ENCODE measurements at places on chromosomes 16 and 17. TPM values are rescaled to one million over a fixed set of nuclear protein-coding genes. Genes with fewer than 3 reads are reported as not detected.

- no peak overlapping the region for H3K4me3 ChIP-seq
- peak; percentile 39 for DNase-seq
- no peaks in the 10 kb centered on the region for H3K4me1 ChIP-seq
- no peaks in the 10 kb centered on the region for H3K36me3 ChIP-seq
Measured at GRCh38 chr16:52953215-52953614, 99.5 kb downstream of the CHD9NB start.

- no peaks in the 10 kb centered on the region for H3K36me3 ChIP-seq
- no peak overlapping the region for H3K27ac ChIP-seq
Measured at GRCh38 chr17:64732336-64733006, 70.4 kb upstream of the SMURF2 start.

DNA sequence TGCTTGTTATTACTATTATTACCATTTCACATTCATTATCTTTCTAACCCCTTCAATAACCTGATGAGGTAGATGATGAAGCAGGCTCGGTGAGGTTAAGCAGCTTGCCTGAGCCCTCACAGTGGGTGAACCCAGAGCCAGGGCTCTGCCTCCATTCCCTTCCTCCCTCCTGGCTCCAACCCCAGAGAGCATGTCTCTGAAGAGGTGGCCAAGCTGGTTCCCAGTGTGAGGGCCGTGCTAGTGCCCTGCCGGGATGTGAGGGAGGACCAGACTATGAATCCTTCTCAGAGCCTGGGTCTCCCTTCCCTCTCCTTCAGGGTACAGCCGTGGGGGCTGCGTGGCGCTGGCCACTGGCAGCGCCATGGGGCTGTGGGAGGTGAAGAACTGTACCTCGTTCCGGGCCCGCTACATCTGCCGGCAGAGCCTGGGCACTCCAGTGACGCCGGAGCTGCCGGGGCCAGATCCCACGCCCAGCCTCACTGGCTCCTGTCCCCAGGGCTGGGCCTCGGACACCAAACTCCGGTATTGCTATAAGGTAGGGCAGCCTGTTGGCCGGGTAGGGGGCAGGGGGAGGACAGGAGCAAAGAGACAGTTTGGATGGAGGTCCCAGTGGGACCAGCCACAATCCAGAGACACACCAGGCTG lies 49.6 kb downstream of the MRC2 start:
- no peaks in the 10 kb centered on the region for H3K4me1 ChIP-seq
- no peak overlapping the region for H3K27ac ChIP-seq
- H3K27me3 ChIP-seq: no peaks in the 10 kb centered on the region
- no peaks in the 10 kb centered on the region for H3K36me3 ChIP-seq
- no peak overlapping the region for H3K4me3 ChIP-seq
- DNase-seq: no peak

DNA sequence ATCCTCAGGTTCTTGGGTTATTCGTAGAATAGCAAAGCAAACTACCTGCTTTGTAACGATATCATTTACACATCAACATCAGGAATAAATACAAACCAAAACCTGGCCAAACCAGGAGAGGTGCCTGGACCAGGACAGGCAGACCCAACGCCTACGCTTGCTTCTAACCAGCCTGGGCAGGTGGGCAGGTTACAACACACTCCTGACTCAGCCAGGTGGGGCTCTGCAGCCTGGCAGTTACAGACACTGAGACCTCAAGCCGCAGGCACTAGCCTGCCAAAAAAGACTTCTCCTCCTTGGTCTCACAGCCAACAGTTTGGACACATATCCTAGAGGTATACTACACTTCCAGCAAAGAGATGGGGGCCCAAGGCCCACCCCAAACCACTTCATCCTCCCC lies 14.0 kb downstream of the ANKRD11 start:
- H3K36me3 ChIP-seq: no peaks in the 10 kb centered on the region
- DNase-seq: no peak
- peaks cover 6% of the 10 kb centered on the region for H3K4me1 ChIP-seq
- no peaks in the 10 kb centered on the region for H3K27me3 ChIP-seq
- H3K27ac ChIP-seq: no peak overlapping the region

GRCh38 chr17:53736516-53737240 lies 86.0 kb upstream of the KIF2B start:
- no peak for DNase-seq
- H3K4me1 ChIP-seq: no peaks in the 10 kb centered on the region
- H3K27ac ChIP-seq: no peak overlapping the region
- no peaks in the 10 kb centered on the region for H3K36me3 ChIP-seq

GRCh38 chr16:16175296-16175695 lies 48.0 kb downstream of the ABCC6 start:
- no peak for DNase-seq
- no peak overlapping the region for H3K4me3 ChIP-seq
- no peak overlapping the region for H3K27ac ChIP-seq
- H3K4me1 ChIP-seq: no peaks in the 10 kb centered on the region

DNA sequence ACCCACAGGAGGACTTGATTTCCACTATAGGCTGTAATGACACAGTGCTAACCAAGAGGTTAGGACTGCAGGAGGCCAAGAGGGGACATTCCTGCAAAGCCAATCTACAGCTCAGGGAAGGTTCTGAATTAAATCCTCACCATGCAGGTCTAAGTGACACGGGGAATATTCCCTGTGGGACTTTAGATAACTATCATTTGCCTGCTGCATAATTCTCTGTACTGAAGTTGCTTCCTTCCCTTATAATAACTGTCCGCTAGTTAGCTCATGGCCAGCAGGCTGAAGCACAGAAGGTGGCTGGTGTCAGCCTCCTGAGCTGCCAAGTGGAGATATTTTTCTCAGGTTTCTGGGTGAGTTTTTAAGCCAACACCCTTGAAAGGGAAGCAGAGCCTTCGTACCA lies 74.6 kb upstream of the SOX9 start:
- H3K36me3 ChIP-seq: no peaks in the 10 kb centered on the region
- H3K4me3 ChIP-seq: no peak overlapping the region

- H3K4me3 ChIP-seq: no peak overlapping the region
- no peaks in the 10 kb centered on the region for H3K36me3 ChIP-seq
- no peaks in the 10 kb centered on the region for H3K27me3 ChIP-seq
- H3K27ac ChIP-seq: no peak overlapping the region
- DNase-seq: no peak
- no peaks in the 10 kb centered on the region for H3K4me1 ChIP-seq
Measured at GRCh38 chr17:42061646-42062487, 11.5 kb upstream of the C17orf113 start.

DNA sequence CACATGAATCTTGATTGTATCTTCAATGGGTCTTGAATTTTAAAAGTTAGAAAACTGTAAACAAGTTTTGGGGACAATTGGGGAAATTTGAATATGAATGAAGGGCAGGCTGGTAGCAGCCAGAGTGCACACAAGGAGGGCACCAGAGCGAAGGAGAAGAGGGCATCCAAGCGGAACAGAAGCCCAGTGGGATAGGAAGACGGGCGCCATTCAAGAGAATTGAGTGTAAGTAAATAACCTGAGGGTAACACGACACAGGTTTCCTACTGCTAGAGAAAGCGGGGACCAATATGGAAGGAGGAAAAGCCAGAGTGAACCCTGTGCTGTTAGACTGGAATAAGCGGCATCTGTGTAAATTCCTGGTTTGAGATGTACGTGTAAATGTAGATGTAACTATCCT lies 115.1 kb upstream of the CCL2 start:
- no peaks in the 10 kb centered on the region for H3K36me3 ChIP-seq
- no peak overlapping the region for H3K27ac ChIP-seq
- no peaks in the 10 kb centered on the region for H3K27me3 ChIP-seq
- no peaks in the 10 kb centered on the region for H3K4me1 ChIP-seq
- DNase-seq: no peak

- H3K36me3 ChIP-seq: no peaks in the 10 kb centered on the region
- no peak for DNase-seq
- no peak overlapping the region for H3K4me3 ChIP-seq
- no peak overlapping the region for H3K27ac ChIP-seq
- peaks cover 17% of the 10 kb centered on the region for H3K4me1 ChIP-seq
Measured at GRCh38 chr17:4562015-4562969, 1.9 kb upstream of the GGT6 start.

- H3K27me3 ChIP-seq: no peaks in the 10 kb centered on the region
- H3K27ac ChIP-seq: no peak overlapping the region
- DNase-seq: no peak
- H3K36me3 ChIP-seq: no peaks in the 10 kb centered on the region
- H3K4me3 ChIP-seq: no peak overlapping the region
Measured at GRCh38 chr17:63927464-63928171, 4.5 kb downstream of the CD79B start.

DNA sequence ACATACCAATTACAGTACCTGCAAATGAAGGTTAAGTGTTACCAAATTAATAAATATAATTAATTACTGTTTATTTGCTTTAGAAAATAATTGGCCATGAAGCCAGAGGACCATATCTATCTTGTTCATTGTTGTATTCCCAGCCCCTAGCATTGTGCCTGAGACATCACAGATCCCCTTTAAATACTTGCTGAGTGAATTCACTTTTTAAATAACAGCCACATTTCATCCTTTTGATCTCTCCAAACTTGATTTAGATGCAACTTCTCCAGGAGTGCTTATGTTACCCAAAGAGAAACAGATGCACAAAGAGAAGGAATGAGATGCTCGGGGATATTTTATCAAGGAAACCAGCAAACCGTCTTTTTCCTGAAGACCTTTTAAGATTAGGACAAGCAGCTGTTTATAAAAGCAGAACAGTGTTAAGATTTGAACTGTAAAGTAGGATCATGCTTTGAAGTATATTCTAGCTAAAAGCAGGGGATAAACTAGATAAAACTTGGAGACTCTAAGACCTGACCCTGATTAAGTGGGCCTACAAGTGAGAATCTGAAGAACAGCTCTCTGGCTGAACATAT lies 66.3 kb downstream of the CHD9 start:
- no peak overlapping the region for H3K4me3 ChIP-seq
- no peak for DNase-seq
- H3K4me1 ChIP-seq: no peaks in the 10 kb centered on the region
- H3K27ac ChIP-seq: no peak overlapping the region
- no peaks in the 10 kb centered on the region for H3K36me3 ChIP-seq

DNA sequence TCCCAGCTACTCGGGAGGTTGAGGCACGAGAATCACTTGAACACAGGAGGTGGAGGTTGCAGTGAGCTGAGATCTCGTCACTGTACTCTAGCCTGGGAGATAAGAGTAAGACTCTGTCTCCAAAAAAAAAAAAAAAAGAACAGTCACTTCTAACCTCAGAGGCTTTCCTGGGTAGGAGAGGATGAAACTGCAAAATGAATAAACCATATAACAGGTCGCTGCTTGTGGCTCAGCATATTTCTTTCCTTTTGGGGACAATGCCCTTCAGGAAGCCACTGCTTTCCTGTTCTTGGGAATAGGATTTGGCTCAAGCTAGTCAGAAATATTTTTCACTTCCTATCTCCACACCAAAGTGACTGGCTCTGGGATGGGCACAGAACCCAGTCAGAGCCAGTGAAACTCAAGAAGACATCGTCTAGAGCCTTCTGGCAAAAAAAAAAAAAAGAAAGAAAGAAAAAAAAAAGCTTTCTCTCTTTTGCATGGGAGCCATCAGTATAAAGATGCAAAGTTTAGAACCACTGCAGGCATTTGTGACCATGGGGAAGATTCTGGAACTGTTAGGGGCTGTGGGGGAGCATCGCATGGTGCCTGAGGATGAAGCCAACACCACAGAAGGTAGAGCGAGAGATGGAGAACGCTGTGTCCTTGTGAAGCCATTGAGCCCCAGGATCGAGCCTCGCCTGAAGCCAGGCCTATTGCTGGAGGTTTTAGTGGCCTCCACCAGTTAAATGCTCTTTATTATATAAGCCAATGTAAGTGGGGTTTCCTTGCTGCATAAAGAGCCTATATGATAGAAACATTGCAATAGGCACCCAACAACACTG lies 71.8 kb upstream of the MRTFB start:
- DNase-seq: no peak
- no peaks in the 10 kb centered on the region for H3K36me3 ChIP-seq
- H3K4me1 ChIP-seq: no peaks in the 10 kb centered on the region
- no peaks in the 10 kb centered on the region for H3K27me3 ChIP-seq

- no peak for DNase-seq
- H3K27me3 ChIP-seq: no peaks in the 10 kb centered on the region
Measured at GRCh38 chr16:82201351-82201750, 31.3 kb upstream of the MPHOSPH6 start.

- no peaks in the 10 kb centered on the region for H3K36me3 ChIP-seq
- H3K4me3 ChIP-seq: peak within 1 kb of the TSS; percentile 4
- H3K4me1 ChIP-seq: no peaks in the 10 kb centered on the region
- H3K27me3 ChIP-seq: no peaks in the 10 kb centered on the region
Measured at GRCh38 chr16:66925322-66925840, at the start of gene RRAD. TSS of gene RRAD (minus strand) at chr16:66925535. CDS start at chr16:66925179, 356 bp downstream.

GRCh38 chr16:80569440-80570105 lies 28.8 kb downstream of the DYNLRB2 start:
- H3K4me3 ChIP-seq: no peak overlapping the region
- H3K4me1 ChIP-seq: no peaks in the 10 kb centered on the region
- H3K36me3 ChIP-seq: no peaks in the 10 kb centered on the region

- no peak overlapping the region for H3K4me3 ChIP-seq
- H3K36me3 ChIP-seq: no peaks in the 10 kb centered on the region
- no peak overlapping the region for H3K27ac ChIP-seq
- no peaks in the 10 kb centered on the region for H3K4me1 ChIP-seq
- H3K27me3 ChIP-seq: no peaks in the 10 kb centered on the region
Measured at GRCh38 chr17:81241648-81242420, 2.7 kb downstream of the NDUFAF8 start.

DNA sequence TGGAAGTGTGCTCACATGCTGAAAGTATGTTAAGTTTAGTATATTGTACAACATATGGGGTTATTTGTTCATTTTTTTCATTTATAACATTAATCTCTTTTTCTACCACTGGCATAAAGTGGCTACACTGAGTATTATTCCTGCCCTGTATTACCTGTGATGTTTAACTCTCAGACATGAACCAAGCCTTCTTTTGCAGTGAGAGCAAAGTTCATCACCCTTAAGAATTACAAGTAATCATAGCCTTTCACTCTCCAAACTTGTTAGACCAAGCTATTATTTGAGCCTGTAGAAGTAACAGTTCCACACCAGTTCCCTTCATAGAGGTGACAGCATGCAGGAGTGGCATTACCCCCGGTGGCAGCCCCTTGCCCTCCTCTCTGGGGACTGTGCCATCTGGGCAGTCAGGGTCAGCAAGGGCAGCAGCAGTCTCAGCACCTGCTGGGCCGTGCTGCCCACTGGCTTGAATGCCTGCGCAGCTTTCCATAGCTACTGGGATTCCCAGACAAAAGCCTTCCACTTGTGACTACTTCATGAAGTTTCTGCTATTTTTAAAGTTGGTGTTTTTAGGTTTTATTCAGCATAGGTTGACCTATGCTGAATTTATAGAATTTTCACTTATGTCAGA lies 71.3 kb downstream of the TMC6 start:
- H3K27me3 ChIP-seq: no peaks in the 10 kb centered on the region
- no peak overlapping the region for H3K27ac ChIP-seq
- no peak for DNase-seq
- H3K4me1 ChIP-seq: no peaks in the 10 kb centered on the region
- peaks cover 7% of the 10 kb centered on the region for H3K36me3 ChIP-seq

The KRT9 gene
- not detected for total RNA-seq

The MGRN1 gene
- 30.9 TPM for total RNA-seq

The CSH2 gene
- not detected for total RNA-seq

The RHBDF2 gene
- total RNA-seq: 21.1 TPM

The HP gene
- total RNA-seq: 0.08 TPM

The NLRC3 gene
- 0.55 TPM for total RNA-seq

The HOXB3 gene
- total RNA-seq: 1.5 TPM

The KRTAP3-1 gene
- total RNA-seq: not detected

The VASN gene
- total RNA-seq: 9.0 TPM

Data from pancreas (tissue), 10 donors.